ENCODE measurements at places on chromosomes 5 and 9. TPM values are rescaled to one million over a fixed set of nuclear protein-coding genes. Genes with fewer than 3 reads are reported as not detected.

- DNase-seq: peak; percentile 50
Observed at GRCh38 chr9:3662671-3663070, 136.9 kb upstream of the RFX3 start.

DNA sequence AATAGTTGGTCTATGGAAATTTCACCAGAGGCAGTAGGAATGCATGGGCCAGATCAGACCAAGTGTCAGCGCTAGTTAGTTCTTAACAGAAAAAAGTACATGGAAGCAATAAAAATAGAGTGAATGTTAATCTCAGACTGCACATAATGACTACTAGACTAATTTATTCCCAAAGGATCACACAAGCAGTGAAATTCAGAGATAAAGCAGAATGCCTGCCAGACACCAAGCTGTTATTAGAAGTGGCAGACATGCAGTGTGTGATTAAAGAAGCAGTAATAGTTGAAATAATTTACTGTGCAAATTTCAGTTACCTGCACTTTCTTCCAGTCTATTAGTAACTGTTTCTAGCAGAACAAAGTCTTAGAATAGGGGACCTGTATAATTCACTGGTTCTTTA lies 1024.2 kb downstream of the CDH9 start:
- DNase-seq: no peak

DNA sequence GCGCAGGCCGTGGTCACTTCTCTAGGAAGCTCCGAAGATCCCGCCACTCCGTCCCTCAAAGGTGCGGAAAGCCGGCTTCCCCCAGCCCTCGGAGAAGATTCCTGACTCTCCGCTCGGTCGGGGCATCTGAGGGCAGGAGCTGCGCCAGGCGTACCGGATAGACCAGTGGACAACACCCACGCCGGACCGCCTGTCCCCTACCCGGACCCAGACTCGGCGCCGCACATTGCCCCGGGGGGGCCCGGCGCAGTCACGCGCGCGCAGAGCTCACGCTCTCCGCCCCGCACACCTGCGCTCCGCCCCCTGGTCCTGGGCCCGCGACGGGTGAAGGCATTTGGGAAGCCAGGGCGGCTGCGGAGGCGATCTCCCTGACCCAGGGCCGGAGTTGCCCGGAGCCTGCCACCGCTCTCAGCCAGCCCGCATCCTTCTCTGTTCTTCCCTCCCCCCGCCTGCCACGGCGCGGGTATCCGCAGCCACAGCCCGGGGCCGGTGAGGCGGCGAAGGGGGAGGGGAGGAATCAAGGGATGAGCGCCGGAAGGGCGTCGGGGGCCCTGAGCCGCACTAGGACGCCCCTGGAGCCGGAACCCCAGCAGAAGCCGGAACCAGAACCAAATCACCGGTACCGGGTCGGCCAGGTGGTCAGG lies 448 bp downstream of the RELL2 start:
- DNase-seq: no peak

GRCh38 chr9:136225366-136225747 lies 20.3 kb downstream of the QSOX2 start:
- DNase-seq: no peak

DNA sequence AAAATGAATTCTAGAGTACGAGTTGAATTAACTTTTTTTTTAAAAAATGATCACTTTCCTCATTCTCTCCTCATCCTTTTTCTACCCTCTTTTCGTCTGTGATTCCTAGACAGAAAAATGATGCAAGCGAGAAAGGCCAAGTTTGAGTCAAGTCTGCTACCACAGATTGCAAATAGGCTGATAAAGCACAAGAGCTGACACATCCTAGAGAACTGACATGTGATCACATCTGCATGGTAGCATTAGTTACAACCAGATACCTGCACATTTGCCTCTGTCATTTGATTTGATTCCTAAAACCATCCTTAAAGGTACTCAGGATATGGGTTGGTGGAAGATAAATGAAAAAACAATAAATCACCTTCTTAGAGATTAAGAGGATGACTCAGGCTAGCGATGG lies 225.4 kb upstream of the PPP1R2B start:
- no peak for DNase-seq

The PCA3 gene
- not detected for total RNA-seq

DNA sequence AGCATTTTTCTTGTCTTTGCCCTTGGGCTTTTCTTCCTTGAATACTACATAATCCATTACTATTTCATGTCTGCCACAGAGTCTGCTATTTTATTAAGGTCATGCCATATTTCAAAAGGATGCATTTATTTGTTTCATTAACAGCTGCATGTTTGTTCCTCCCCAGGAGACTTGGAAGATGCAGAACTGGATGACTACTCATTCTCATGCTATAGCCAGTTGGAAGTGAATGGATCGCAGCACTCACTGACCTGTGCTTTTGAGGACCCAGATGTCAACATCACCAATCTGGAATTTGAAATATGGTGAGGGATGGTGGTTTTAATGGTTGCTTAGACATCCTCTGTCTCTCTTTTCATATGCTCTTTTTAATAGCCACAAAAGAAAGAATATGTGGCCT lies 4.0 kb downstream of the IL7R start:
- DNase-seq: peak; percentile 61

The PCAT7 gene
- 5.2 TPM for total RNA-seq

DNA sequence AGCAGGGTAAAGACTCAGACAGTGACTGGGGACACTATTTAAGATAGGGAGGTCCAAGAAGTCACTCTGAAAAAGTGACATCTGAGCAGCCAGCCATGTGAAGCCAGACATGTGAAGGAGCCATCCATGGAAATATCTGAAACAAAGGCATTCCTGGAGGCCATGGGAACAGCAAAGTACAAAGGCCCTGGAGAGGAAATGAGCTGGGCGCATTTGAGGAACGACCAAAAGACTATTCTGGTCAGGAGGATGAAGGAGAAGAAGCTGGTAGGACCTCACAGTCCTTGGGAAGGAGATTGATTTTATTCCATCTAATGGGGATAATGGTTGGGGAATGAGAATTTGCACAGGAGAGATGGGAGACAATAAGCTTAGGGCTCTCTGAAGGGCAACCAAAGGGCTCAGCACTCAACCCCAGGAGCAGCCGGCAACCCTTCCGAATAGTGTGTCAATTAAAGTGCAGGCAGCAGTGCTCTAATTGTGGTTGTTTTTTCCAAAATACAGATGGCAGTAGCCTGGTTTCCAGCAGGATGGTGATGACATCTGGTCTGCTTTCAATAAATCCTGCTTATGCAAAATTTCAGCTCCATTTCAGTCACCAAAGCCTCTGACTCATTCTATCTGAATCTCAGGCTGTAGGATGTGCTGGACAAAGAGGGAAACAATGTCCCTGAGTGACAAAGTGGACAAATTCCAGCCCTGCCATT lies 26.7 kb downstream of the FOXI1 start:
- DNase-seq: peak; percentile 60

The PDE6A gene
- total RNA-seq: 0.17 TPM

The UGT3A2 gene
- 0.86 TPM for total RNA-seq

DNA sequence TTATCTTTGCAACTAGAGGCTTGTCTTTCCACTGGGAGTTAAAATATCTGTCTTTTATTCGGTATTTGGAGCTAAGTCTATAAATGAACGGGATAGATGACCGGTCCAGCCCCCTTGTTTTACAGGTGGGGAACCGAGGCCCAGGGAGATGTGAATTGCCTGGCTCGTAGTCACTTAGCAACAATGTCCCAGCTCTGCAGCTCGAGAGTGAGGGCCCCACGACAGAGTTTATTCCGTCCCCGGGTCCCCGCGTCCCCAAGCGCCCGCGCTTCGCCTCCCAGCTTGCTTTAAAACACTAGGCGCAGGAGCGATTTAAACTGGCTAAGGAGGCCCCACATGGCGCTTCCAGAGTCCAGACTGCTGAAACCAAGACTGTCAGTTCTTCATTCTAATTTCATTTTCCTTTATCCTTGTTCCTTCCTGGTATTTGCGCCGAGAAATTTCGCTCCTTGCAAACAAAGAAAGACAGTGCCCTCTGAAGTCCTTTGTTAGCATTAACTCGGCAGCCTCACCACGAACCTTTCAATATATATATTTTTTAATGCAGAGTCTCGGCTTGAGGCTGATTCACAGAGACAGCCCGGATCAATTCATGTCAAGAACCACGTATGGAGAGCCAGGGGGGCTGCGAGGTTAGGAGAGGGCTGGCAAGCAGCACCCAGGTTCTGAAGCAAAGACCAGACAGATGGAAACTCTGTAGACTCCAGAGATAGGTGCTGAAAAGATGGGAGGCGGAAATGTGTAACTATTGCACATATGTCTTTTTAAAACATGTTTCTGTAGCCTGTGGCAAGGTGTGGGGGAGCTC lies 1.4 kb upstream of the ENC1 start:
- DNase-seq: peak; percentile 75

DNA sequence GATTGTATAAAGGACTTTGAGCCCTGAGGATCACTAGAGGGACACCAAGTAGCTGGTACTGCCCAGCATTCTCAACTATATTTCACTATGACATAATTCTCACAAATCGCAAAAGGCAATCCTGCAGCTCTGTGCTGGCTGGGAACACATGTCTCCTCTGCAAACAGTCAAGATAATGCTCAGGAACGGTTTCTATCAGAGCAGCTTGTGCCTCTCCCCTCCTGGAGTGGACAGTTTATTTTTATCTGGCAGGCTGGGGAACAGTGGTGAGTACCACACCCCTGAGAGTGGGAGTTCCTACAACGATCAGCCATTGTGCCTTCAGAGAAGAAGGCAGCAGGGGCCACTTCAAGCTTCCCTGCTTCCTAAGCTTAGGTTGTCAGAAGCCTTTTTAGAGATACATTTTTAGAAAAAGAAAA lies 65.8 kb downstream of the ERAP1 start:
- no peak for DNase-seq

The LCN2 gene
- total RNA-seq: not detected

DNA sequence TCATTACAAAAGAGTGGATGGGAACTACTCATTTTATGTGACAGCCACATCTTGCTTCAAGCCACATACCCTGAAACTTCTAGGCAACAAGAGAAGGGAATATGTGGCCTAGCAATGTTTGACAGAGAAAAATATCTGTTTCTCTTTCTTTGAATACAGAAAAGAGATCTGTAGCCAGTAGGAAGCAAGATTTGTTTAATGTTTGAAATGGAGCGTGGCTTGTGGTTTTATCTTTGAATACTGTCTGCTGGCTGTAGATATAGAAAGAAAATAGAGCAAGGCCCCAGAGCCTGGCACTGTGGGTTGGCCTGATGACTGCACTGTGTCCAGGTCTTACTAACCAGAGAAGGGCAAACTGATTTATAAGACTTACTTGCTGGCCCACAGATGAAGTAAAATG lies 133.8 kb downstream of the ARHGEF28 start:
- peak; percentile 45 for DNase-seq

The TXNDC15 gene
- 65.6 TPM for total RNA-seq

- DNase-seq: no peak
Observed at GRCh38 chr9:107665057-107665456, 175.5 kb upstream of the KLF4 start.

DNA sequence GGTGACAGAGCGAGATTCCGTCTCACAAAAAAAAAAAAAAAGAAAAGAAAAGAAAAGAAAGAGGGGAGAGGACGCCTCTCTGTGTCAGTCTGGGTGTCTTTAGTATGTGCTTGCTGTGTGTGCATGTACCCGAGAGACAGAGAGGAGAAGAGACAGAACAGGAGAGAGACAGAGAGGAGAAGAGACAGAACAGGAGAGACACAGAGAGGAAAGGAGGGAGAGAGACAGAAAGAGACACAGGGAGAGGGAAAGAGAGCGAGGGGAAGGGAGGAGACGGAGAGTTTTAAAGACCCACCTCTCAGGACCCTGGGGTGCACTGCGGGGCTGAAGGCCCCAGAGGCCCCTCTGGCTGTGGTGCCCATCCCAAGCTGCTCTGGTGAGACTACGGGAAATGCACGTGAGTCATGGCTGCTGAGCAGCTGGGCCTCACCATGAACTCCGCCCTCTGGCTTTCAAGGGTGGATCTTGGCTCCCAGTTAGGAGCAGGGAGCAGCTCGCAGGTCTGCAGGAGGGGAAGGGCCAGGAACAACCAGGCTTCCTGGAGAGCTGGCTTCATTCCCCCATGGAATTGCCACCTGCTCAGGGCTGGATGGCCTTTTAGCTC lies 7.9 kb downstream of the SLC6A3 start:
- no peak for DNase-seq

GRCh38 chr9:101594796-101595195 lies at the start of gene PPP3R2:
Gene PPP3R2, minus strand, starts transcription at chr9:101594969. Its CDS starts 48 bp downstream, at chr9:101594921.
- no peak for DNase-seq

DNA sequence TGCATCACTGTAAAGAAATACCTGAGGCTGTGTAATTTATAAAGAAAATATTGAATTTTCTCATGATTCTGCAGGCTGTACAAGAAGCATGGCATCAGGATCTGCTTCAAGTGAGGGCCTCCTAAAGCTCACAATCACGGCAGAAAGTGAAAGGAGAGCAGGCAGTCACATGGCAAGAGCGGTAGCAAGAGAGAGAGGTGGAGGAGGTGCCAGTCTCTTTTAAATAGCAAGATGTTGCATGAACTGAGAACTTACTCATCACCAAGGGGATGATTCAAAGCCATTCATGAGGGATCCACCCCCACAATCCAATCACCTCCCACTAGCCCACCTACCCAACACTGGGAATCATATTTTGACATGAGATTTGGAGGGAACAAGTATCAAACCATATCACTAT lies 184.5 kb upstream of the PAPPA start:
- peak; percentile 25 for DNase-seq

DNA sequence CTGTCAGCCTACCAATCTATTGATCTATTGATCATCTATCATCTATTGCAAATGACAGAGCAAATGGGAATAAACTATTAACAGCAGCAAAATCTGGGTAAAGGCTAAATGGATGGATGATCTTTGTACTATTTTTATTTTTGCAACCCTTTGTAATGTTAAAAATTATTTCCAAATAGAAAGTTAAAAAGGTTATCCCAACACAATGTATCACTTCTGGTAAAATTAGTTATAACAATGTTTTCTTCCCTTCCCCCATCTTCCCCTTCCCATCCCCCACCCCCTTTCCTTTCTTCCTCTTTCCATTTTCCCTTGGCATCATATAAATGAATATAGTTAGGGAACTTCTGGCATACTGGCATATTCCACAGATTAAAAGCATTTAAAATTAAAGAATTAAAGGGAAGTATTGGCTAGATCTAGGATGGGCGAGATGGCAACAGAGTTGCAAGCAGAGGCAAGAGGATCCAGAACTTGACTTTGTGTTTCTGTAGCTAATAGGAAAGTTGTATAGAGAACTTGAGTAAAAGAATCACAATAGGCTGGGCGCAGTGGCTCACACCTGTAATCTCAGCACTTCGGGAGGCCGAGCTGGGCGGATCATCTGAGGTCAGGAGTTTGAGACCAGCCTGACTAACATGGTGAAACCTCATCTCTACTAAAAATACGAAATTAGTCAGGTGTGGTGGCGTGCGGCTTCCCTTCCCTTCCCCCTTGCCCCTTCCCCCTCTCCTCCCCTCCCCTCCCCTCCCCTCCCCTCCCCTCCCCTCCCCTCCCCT lies 66.6 kb upstream of the TAF11L2 start:
- DNase-seq: no peak

GRCh38 chr5:143168171-143168741 lies 235.2 kb downstream of the NR3C1 start:
- no peak for DNase-seq

The PTGES gene
- 1.2 TPM for total RNA-seq

- DNase-seq: no peak
Observed at GRCh38 chr5:61638476-61638875, 306.4 kb downstream of the ZSWIM6 start.

Measured in astrocyte (in vitro differentiated cells and primary cell).